DMS53 (cell line): ENCODE measurements at places on chromosomes 7 and 10.

- peak; percentile 60 for DNase-seq
Measured at GRCh38 chr10:48253970-48254657, 20.4 kb downstream of the FRMPD2 start.

GRCh38 chr10:132326925-132327324 is 5.1 kb upstream of the LRRC27 start:
- DNase-seq: no peak

- no peak for DNase-seq
Measured at GRCh38 chr7:15011289-15011688, 108.7 kb upstream of the DGKB start.

GRCh38 chr7:150722431-150722931 is 6.1 kb downstream of the GIMAP1 start:
- no peak for DNase-seq

GRCh38 chr7:48180981-48181380 is 9.7 kb downstream of the ABCA13 start:
- DNase-seq: no peak

- DNase-seq: no peak
Measured at GRCh38 chr10:89591111-89591795, 53.8 kb downstream of the PANK1 start.

- no peak for DNase-seq
Measured at GRCh38 chr7:81081616-81082015, 162.8 kb upstream of the SEMA3C start.
